Activated naive CD8-positive, alpha-beta T cell treated with anti-CD3 and anti-CD28 coated beads for 36 hours (primary cell): ENCODE measurements at places on chromosomes 13 and 19.

- no peak for DNase-seq
- H3K27ac ChIP-seq = no peak overlapping the region
- H3K4me1 ChIP-seq = no peaks in the 10 kb centered on the region
- no peaks in the 10 kb centered on the region for H3K27me3 ChIP-seq
These were observed 446.6 kb downstream of the KLF5 start for GRCh38 chr13:73505376-73505890.

DNA sequence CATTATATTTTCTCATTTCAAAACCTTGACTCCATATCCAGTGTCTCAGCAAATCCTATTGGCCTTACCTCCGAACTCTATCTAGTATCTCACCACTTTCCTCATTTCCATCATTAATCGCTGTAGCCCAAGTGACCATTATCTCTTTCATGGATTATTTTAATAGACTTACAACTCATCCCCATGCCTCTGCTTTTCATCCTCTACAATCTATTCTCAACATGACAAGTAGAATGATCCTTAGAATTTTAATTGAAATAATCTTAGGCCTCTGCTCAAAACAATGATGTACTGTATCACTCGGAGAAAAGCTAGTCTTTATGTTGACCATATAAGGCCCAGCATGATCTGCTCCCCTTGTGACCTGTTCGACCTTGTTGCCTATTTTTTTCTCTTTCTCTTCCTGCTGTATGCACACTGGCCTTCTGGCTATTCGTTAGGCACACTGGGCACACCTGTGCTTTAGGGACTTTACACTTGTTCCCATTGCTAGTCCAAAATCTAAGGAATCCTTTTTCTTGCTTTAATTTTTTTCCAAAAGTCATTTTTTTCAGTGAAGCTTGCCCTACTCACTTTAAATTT lies 21.4 kb downstream of the DNAJC15 start:
- DNase-seq = no peak
- H3K36me3 ChIP-seq = peaks cover 29% of the 10 kb centered on the region
- H3K27ac ChIP-seq = peak overlapping the region; percentile 73
- no peak overlapping the region for H3K4me3 ChIP-seq

DNA sequence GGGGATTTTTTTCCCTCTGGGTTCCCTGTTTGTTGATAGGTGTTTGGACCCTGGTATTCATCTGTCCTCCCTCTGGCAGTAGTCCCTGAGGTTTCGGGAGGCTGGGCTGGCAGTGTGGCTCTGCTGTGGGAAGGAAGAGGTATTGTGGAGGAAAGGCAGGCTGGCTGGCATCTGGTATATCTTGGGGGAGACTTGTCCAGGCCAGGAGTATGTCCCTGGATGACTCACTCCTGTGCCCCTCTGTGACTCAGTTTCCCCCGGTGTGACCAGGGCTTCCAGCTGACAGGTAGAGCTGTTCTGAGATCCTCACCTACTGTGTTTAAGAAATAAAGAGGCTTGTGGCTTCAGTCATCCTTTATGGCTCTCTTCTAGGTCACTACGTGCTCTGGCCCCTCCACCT lies 14.2 kb upstream of the ZNF492 start:
- no peak for DNase-seq
- H3K4me3 ChIP-seq = no peak overlapping the region
- H3K27me3 ChIP-seq = peaks cover 51% of the 10 kb centered on the region
- no peaks in the 10 kb centered on the region for H3K4me1 ChIP-seq
- no peaks in the 10 kb centered on the region for H3K36me3 ChIP-seq

DNA sequence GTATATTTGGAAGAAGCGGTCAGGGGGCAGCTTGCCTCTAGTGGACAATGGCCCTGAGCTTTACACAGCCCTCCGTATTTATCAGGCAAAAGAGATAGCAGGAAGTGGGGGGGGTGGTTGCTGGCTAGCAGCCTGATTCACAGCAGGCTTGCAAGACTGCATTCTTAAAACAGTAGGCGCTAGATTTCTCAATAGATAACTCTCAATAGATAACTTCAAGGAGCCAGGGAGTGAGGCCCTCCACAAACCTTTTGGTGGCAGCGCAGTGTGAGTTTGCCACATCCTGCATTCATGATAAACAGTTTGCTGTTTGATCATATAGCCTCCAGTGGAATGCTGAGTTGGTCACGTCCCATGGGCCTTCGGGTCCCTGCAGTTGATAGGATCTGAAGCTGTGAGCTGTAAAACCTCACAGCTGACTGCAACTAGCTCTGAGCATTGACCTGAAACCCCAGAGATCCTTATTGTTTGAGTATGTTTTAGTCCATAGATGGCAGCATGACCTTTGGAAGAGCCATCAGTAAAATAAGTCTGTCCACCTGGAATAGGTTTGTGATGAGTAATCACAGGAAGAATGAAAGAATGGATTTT lies 12.2 kb downstream of the FPR3 start:
- no peak overlapping the region for H3K27ac ChIP-seq
- no peak overlapping the region for H3K4me3 ChIP-seq
- DNase-seq = no peak
- no peaks in the 10 kb centered on the region for H3K36me3 ChIP-seq

- H3K36me3 ChIP-seq = no peaks in the 10 kb centered on the region
- no peak for DNase-seq
- H3K4me1 ChIP-seq = no peaks in the 10 kb centered on the region
These were observed 134.9 kb upstream of the SPACA7 start for GRCh38 chr13:112241288-112241687.

- no peaks in the 10 kb centered on the region for H3K36me3 ChIP-seq
- H3K27me3 ChIP-seq = no peaks in the 10 kb centered on the region
- no peak overlapping the region for H3K27ac ChIP-seq
- no peak overlapping the region for H3K4me3 ChIP-seq
- H3K4me1 ChIP-seq = no peaks in the 10 kb centered on the region
These were observed 227.0 kb upstream of the SLITRK5 start for GRCh38 chr13:87444135-87444534.
